Ovary (tissue), 10 donors: ENCODE measurements at places on chromosomes 2 and 18. TPM values are rescaled to one million over a fixed set of nuclear protein-coding genes. Genes with fewer than 3 reads are reported as not detected.

The ALPP gene
- total RNA-seq: 21.5 TPM

The CDK5R2 gene
- not detected for total RNA-seq

The CCDC68 gene
- 23.4 TPM for total RNA-seq

The CFAP210 gene
- total RNA-seq: 0.47 TPM

The DHX57 gene
- 16.9 TPM for total RNA-seq

The CD8B2 gene
- total RNA-seq: not detected

The DSG1 gene
- total RNA-seq: not detected

The GTF2A1L gene
- 2.1 TPM for total RNA-seq

The ATP6V1B1 gene
- not detected for total RNA-seq

The TLK1 gene
- total RNA-seq: 62.8 TPM

The FRZB gene
- total RNA-seq: 3.8 TPM

DNA sequence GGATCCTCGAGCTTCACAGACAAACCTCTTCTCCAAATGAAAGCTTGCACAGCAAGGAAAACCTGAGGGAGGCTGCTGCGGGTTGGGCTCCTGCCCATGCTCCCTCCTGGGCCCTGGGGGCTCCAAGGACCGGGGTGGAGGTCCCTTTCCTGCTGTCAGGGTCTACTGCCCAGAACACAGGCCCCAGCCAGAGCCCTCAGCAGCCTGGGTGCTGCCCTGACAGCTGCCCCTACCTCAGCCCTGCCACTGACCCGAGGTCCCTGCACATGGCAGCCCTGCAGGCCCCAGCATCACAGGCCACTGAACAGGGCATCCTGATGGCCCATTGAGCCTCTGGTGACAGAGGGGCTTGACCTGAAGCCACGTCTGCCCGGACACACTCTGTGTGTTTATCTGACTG lies 41.0 kb downstream of the CROCC2 start:
- H3K27ac ChIP-seq: no peak overlapping the region
- no peak overlapping the region for H3K4me3 ChIP-seq
- no peaks in the 10 kb centered on the region for H3K36me3 ChIP-seq
- no peaks in the 10 kb centered on the region for H3K4me1 ChIP-seq
- no peak for DNase-seq
- no peaks in the 10 kb centered on the region for H3K27me3 ChIP-seq

DNA sequence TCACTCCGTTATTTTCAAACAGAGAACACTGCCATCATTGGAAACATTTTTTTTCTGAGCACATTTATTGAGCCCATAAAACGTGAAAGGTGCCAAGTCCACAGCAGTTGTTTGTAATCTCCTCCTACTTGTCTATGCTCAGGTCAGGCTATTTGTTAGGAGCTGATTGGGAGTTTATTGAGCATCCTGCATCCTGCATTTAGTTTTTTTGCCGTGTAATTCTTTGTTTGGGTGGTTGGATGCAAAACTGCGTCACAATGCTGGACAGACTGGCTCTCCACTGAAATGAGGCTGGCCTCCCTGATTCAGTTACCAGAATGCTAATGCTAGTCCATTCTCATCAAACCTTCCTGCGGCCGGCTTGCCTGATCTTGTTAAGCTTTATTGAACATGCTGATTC lies 71.4 kb downstream of the RAPGEF4 start:
- no peaks in the 10 kb centered on the region for H3K36me3 ChIP-seq
- DNase-seq: no peak
- H3K4me1 ChIP-seq: no peaks in the 10 kb centered on the region
- H3K27ac ChIP-seq: no peak overlapping the region
- no peaks in the 10 kb centered on the region for H3K27me3 ChIP-seq
- no peak overlapping the region for H3K4me3 ChIP-seq

DNA sequence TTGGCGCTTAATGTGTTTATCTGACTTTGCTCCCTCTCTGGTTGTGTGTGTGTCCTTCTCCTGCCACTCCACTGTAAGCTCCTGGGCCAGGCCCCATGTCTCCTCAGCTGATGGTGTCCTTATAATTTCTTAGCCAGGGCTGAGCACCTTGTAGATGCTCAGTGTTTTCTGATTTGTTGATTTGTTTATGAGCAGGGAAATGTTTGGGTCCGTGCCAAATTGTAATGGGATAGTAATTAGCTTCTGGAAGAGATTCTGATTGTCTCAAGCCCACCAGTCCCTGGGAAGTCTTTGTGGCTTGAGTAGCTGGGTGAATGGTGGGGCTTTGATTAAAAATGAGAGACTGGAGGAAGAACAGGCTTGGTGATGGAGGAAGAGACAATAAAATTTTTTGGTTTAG lies 270.5 kb downstream of the MYCN start:
- H3K36me3 ChIP-seq: no peaks in the 10 kb centered on the region
- H3K4me1 ChIP-seq: no peaks in the 10 kb centered on the region
- no peak overlapping the region for H3K27ac ChIP-seq
- no peaks in the 10 kb centered on the region for H3K27me3 ChIP-seq
- H3K4me3 ChIP-seq: no peak overlapping the region

GRCh38 chr18:58054041-58054781 lies 10.2 kb downstream of the NEDD4L start:
- H3K27me3 ChIP-seq: no peaks in the 10 kb centered on the region
- no peak for DNase-seq
- no peak overlapping the region for H3K4me3 ChIP-seq
- no peak overlapping the region for H3K27ac ChIP-seq

- H3K4me3 ChIP-seq: no peak overlapping the region
- no peaks in the 10 kb centered on the region for H3K36me3 ChIP-seq
- no peaks in the 10 kb centered on the region for H3K27me3 ChIP-seq
- no peak for DNase-seq
These were observed 55.7 kb upstream of the EML4 start for GRCh38 chr2:42113452-42113851.

GRCh38 chr2:141590620-141591019 lies 540.2 kb downstream of the LRP1B start:
- no peaks in the 10 kb centered on the region for H3K27me3 ChIP-seq
- H3K36me3 ChIP-seq: no peaks in the 10 kb centered on the region
- H3K27ac ChIP-seq: no peak overlapping the region
- H3K4me3 ChIP-seq: no peak overlapping the region
- DNase-seq: no peak

- no peak overlapping the region for H3K27ac ChIP-seq
- H3K27me3 ChIP-seq: no peaks in the 10 kb centered on the region
- no peaks in the 10 kb centered on the region for H3K36me3 ChIP-seq
- H3K4me1 ChIP-seq: peaks cover 20% of the 10 kb centered on the region
- no peak overlapping the region for H3K4me3 ChIP-seq
These were observed 13.1 kb downstream of the GNLY start for GRCh38 chr2:85707304-85707703.

DNA sequence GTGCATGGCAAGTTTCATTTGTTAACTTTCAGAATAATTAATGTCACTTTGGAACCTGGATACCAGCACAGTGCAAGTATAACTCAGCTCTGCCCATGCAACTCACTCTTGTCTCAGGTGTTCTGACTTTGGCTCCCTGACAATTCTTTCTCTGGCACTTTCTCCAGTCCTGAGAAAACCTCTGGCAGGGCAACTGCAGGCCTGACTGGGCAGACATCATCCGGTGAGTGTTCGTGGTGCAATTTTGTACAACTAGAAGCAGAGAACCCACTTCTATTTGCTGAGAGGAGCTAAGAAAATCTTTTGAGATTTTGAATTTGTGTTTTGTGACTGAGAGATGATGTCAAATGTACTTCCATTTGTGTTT lies 143.0 kb downstream of the AQP4 start:
- no peak for DNase-seq
- H3K27ac ChIP-seq: no peak overlapping the region
- H3K4me3 ChIP-seq: no peak overlapping the region

DNA sequence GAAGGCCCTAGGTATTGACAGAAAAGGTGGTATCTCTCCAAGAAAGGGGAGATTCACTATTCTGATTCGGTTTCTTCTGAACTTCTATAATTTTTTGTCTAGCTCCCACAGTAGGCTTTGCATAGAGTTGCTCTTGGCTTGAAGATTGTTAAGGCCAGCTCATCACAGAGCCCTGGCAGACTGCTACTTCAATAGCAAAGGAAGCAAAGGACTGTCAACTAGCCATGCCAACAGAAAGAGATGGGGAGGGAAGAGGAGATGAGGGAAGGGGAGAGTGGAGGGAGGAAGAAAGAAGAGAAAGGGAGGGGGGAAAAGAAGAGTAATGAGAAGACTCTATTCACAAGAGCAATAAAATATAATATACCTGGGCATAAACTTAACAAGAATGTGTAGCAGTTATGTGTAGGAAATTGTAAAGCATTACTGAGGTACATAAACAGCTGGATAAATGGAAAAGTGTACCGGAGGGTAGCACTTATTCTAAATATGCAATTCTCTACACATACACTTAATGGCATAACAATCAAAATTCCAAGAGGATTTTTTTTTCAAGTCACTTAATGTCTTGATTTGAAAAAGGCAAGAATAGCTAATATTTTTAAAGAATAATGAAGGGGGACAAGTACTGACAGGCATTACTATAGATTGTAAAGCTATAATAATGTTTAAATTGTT lies 102.5 kb downstream of the LOXHD1 start:
- no peak for DNase-seq
- H3K36me3 ChIP-seq: no peaks in the 10 kb centered on the region
- no peaks in the 10 kb centered on the region for H3K4me1 ChIP-seq
- H3K27ac ChIP-seq: no peak overlapping the region
- H3K4me3 ChIP-seq: no peak overlapping the region

DNA sequence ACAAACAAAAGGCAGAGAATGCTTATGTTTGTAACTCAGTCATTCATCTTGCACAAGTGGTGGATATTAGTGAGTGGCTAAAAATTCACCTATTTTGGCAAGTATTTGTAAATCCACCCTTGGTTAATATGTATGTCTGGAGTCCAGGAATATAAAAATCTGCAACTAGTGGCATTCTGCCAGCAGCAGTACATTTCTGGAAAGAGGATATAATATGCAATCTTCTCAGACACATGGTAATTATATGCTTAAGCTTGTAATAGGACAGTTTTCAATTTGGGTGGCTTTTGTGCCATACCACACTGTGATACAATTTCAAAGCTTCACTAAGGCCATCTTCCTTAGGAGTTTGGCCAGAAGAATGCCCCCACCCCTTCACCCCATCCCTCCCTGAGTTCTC lies 693.3 kb downstream of the MBD2 start:
- no peak overlapping the region for H3K27ac ChIP-seq
- H3K27me3 ChIP-seq: no peaks in the 10 kb centered on the region
- no peaks in the 10 kb centered on the region for H3K36me3 ChIP-seq
- DNase-seq: no peak
- no peaks in the 10 kb centered on the region for H3K4me1 ChIP-seq
